NCI-H146 (cell line): ENCODE measurements at places on chromosomes 11 and 22.

- no peak for DNase-seq
Observed at GRCh38 chr11:62030071-62030684, 62.7 kb upstream of the FTH1 start.

DNA sequence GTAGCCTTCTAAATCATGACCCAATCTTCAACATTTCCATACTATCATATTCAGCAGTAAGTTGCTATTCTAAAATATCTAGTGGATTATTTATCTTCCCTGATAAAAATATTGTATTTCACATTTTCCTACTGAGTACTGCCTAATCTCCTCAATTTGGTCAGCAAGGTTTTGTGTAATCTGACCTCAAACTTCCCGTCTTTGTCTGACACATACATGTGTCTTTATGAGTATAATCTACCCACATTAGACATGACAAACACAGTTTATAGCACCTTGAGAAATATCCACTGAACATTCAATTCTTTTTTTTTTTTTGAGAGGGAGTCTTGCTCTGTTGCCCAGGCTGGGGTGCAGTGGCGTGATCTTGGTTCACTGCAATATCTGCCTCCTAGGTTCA is 113.7 kb upstream of the LUZP2 start:
- DNase-seq: no peak

- DNase-seq: no peak
Observed at GRCh38 chr11:115739146-115739545, 234.9 kb upstream of the CADM1 start.

- no peak for DNase-seq
Observed at GRCh38 chr22:45516923-45517675, 14.4 kb downstream of the FBLN1 start.

- no peak for DNase-seq
Observed at GRCh38 chr11:117547195-117547850, 219.7 kb downstream of the CEP164 start.

- DNase-seq: no peak
Observed at GRCh38 chr11:102361086-102362031, 14.3 kb downstream of the BIRC2 start.
